ENCODE measurements at places on chromosomes 6 and 20.

GRCh38 chr20:18743665-18744440 is 69.7 kb upstream of the SCP2D1 start:
- peaks cover 27% of the 10 kb centered on the region for H3K4me1 ChIP-seq
- no peak overlapping the region for H3K27ac ChIP-seq
- H3K36me3 ChIP-seq: peaks cover 13% of the 10 kb centered on the region

- no peak for DNase-seq
- no peak overlapping the region for H3K27ac ChIP-seq
- peaks cover 7% of the 10 kb centered on the region for H3K27me3 ChIP-seq
- no peaks in the 10 kb centered on the region for H3K36me3 ChIP-seq
Measured at GRCh38 chr20:16243470-16243869, 329.8 kb downstream of the KIF16B start.

DNA sequence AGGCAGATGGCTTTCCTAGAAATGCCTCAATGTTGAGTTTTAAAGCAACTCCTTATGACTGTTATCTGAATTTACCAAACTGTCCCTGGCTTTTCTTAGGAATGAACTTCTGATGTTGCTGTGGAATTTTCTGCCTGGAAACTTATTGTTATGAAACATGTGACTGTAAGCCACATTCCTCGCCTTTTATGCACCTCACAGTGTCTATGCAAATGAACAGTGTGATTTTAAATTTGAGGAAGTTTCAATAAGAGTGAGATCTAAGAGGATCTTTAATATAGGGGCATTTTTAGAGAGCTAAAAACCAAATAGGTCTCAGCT is 2.4 kb upstream of the CCR6 start:
- H3K27ac ChIP-seq: no peak overlapping the region
- no peak for DNase-seq
- H3K4me1 ChIP-seq: peaks cover 52% of the 10 kb centered on the region
- H3K36me3 ChIP-seq: peaks cover 14% of the 10 kb centered on the region
- H3K4me3 ChIP-seq: no peak overlapping the region
- peaks cover 18% of the 10 kb centered on the region for H3K27me3 ChIP-seq

DNA sequence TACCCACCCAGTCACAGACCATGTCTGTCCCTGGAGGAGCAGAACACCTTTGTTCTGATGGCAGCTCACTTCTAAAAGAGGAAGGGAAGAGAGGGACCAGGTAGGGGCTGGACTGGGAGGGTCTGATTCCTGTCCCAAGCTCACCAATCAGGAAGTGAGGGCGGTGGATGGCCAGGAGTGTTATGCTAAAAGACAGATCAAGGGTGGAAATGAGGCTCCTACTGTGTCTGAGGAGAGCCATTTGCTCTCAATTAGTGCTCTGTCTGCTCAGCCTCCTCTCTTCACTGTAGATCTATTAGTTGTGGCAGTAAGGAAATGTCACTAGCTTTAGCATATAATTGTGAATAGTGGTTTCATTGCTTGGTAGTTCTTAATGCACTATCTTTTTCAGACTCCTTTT is 72.5 kb downstream of the ARMC2 start:
- no peak for DNase-seq
- H3K27ac ChIP-seq: no peak overlapping the region
- H3K4me1 ChIP-seq: peaks cover 6% of the 10 kb centered on the region
- H3K27me3 ChIP-seq: peaks cover 2% of the 10 kb centered on the region

- peak; percentile 50 for DNase-seq
- H3K27me3 ChIP-seq: no peaks in the 10 kb centered on the region
- peak overlapping the region; percentile 82 for H3K27ac ChIP-seq
Measured at GRCh38 chr20:32558526-32558925, 26.6 kb downstream of the NOL4L start.

DNA sequence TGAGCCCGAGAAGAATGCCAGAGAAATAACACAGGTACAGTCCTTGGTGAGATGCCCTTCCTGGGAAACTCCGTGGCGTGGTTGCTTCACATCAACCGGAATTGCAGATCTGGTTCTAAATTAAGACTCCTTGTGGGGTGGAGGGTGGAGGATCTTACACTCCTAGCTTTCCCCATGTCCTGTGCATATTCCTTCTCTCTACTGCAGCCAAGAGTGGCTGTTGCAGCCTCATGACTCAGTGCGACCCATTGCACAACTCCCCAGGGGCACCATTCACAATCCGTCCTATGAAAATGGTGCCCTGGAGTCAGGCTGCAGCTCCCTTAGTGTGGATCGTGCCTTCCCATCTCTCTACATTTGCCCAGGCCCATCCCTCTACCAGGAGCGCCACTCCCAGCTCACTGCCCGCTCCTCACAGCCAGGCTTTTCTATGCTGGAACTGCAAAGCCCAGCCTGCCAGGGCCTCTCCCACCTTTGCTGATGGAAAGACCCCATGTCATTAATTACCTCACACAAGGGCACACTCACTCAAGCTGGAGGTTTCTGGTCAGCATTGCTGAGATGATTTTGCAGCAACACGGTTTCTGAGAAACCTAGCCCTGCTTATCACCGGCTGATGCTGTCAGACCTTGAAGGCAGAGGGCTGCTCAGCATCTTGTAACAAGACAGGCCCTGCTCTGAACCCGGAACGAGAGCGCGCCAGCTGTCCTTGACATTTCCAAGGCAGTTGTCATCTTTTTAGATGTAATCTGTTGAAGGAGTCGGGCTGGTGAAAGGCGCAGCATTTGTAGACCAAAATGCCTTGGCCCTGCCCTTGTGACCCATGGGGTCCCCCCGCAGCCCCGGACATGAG is 39.7 kb downstream of the SIRPA start:
- no peak overlapping the region for H3K27ac ChIP-seq
- DNase-seq: no peak
- no peak overlapping the region for H3K4me3 ChIP-seq
- H3K4me1 ChIP-seq: peaks cover 23% of the 10 kb centered on the region
- H3K27me3 ChIP-seq: peaks cover 3% of the 10 kb centered on the region

DNA sequence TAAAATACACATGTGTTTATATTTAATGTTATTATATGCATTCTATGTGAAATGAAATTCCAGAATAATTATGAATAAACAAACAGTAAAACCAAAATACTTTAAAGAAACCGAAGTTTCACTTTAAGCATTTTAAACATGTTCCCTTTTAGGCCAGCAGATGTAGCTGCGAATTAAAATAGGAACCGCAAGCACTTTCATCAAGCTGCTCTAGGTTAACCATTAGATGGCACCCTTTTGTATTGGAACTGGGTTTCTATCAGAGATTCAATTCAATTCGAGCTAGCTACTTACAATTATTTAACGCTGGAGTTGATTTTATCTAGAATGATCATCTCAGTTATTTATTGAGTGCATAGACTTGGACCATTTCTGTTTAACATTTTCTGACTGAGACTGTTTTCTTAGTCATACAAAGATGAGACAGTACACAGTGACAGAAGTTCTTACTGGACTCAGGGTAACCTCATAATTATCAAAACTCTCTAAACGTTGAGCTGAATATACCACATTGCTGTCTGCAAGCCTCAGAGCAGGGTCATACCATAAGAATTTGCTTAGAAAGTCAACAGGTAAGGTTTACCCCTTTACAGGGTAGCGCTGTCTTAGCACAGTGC is 8.5 kb downstream of the TMEM242 start:
- H3K27ac ChIP-seq: no peak overlapping the region
- no peaks in the 10 kb centered on the region for H3K4me1 ChIP-seq
- H3K4me3 ChIP-seq: no peak overlapping the region
- H3K27me3 ChIP-seq: peaks cover 2% of the 10 kb centered on the region
- peaks cover 53% of the 10 kb centered on the region for H3K36me3 ChIP-seq

DNA sequence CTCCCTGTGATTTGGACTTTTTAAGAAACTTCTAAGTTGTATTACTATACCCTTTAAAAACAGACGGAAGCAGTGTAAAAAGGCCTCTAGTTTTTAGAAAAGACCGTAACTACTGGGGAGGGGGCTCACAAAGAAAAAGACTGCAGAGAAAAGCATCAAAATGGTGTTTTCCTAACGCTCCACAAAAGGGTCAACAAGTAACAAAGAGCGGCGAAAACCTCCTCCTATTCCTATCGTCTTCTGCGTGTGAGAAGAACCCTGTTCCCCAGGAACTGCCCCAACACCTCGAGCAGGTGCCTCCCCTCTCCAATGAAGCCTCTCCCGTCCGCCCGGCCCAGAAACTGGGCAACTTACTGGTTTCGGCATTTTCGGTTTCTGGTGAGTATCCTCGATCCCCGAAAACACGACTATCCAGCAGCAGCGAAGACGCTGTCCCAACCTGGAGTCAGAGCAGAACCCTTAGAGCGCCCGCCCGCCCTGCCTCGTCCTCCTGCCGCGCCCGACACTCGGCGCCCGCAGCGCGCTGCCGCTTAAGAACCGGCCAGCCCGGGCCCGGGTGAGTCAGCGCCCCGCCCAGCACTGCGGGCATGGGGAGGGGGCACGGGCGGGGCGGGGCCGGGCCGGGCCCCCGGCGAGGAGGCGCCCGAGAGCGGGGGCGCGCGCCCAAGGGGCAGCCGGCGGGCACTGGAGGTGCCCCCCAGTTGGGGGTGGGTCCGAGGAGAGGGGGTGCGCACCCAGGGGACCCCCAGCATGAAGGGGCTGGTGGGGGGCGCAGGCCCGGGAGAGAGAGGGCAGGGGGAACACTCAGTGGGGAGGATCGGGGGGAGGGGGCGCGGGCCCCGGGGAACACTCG is 1.2 kb downstream of the EZR start:
- peak overlapping the region; percentile 97 for H3K4me3 ChIP-seq
- peaks cover 12% of the 10 kb centered on the region for H3K36me3 ChIP-seq
- no peak overlapping the region for H3K27ac ChIP-seq
- H3K27me3 ChIP-seq: peaks cover 23% of the 10 kb centered on the region
- H3K4me1 ChIP-seq: peaks cover 46% of the 10 kb centered on the region

GRCh38 chr6:35299674-35300073 is 2.1 kb downstream of the DEF6 start:
- H3K27ac ChIP-seq: no peak overlapping the region
- no peaks in the 10 kb centered on the region for H3K36me3 ChIP-seq
- H3K27me3 ChIP-seq: peaks cover 8% of the 10 kb centered on the region
- peaks cover 38% of the 10 kb centered on the region for H3K4me1 ChIP-seq
- H3K4me3 ChIP-seq: no peak overlapping the region
- DNase-seq: no peak

DNA sequence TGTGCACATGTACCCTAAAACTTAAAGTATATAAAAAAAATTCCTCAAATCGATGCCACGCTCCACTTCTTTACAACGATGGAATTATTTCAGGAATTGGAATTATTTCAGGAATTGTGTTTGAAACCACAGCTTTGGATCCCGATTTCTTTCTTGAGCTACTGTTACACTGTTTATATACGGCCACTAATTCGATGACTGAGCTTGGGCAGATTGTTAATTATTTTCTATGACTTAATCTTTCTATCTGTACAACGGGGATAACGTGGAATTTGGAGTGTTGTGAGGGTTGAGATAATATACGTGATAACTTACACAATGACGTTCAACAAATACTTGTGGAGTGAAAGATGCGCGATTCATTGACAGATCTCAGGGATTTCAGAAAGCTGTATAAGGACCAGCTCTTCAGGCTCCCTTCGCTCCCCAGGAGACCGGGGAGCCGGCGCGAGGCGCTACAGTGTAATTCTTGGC is 171.3 kb downstream of the SLC16A10 start:
- H3K36me3 ChIP-seq: peaks cover 19% of the 10 kb centered on the region
- H3K4me3 ChIP-seq: peak overlapping the region; percentile 82
- DNase-seq: no peak
- peak overlapping the region; percentile 22 for H3K27ac ChIP-seq

- DNase-seq: no peak
- H3K27ac ChIP-seq: no peak overlapping the region
- peaks cover 2% of the 10 kb centered on the region for H3K27me3 ChIP-seq
- peaks cover 37% of the 10 kb centered on the region for H3K4me1 ChIP-seq
- H3K4me3 ChIP-seq: no peak overlapping the region
Measured at GRCh38 chr20:31811198-31811597, 8.0 kb upstream of the MYLK2 start.

GRCh38 chr6:45212976-45213375 is 115.2 kb upstream of the RUNX2 start:
- DNase-seq: no peak
- H3K4me1 ChIP-seq: no peaks in the 10 kb centered on the region
- H3K27ac ChIP-seq: no peak overlapping the region
- H3K4me3 ChIP-seq: no peak overlapping the region
- H3K36me3 ChIP-seq: peaks cover 51% of the 10 kb centered on the region

GRCh38 chr6:117547688-117548621 is 54.4 kb downstream of the GOPC start:
- H3K4me3 ChIP-seq: no peak overlapping the region
- H3K27me3 ChIP-seq: no peaks in the 10 kb centered on the region
- peaks cover 5% of the 10 kb centered on the region for H3K36me3 ChIP-seq
- no peak overlapping the region for H3K27ac ChIP-seq
- no peak for DNase-seq

DNA sequence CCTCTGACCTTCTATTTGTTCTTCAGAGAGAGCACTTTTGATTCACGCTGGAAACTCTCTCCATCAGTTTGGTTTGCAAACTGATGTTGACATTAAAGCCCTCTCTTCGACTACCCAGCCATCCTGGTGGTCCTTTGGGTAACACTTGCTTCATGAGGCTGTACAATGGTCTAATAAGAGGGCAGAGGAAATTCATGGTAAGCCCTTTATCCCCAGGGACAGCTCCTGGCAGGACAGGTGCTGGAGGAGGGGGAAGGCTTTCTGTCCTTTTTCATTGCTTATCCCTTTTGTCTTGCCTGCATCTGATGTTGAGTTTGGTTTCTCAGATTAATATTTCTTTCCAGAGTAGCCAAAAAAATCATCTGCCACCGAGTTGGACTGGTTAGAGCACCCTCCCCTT is 52.1 kb upstream of the CD93 start:
- DNase-seq: no peak
- peaks cover 29% of the 10 kb centered on the region for H3K4me1 ChIP-seq

DNA sequence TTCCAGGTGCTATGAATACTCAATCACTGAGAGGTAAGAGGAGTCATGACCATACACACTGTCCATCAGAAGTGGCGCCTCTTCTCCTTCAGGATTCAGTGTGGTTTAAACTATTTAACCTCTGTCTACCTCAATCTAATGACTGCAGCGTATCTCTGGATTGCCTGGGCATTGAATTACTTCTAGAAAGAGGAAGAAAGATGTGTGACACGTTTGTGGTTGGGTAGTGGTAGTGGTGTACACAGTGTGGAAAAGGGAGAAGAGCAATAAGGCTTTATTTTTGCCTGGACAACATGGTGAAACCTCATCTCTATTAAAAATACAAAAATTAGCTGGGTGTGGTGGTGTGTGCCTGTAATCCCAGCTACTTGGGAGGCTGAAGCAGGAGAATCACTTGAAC is 38.0 kb upstream of the ECHDC1 start:
- H3K27me3 ChIP-seq: peaks cover 4% of the 10 kb centered on the region
- H3K4me3 ChIP-seq: no peak overlapping the region
- peaks cover 50% of the 10 kb centered on the region for H3K36me3 ChIP-seq
- no peak for DNase-seq
- H3K27ac ChIP-seq: no peak overlapping the region
- peaks cover 13% of the 10 kb centered on the region for H3K4me1 ChIP-seq

- no peaks in the 10 kb centered on the region for H3K4me1 ChIP-seq
- no peaks in the 10 kb centered on the region for H3K36me3 ChIP-seq
- no peak overlapping the region for H3K27ac ChIP-seq
- no peak for DNase-seq
- peaks cover 3% of the 10 kb centered on the region for H3K27me3 ChIP-seq
Measured at GRCh38 chr6:142292166-142292924, 9.5 kb upstream of the ADGRG6 start.

GRCh38 chr6:167739721-167740475 is 86.8 kb upstream of the AFDN start:
- no peak overlapping the region for H3K27ac ChIP-seq
- peaks cover 4% of the 10 kb centered on the region for H3K27me3 ChIP-seq
- no peak for DNase-seq
- H3K36me3 ChIP-seq: no peaks in the 10 kb centered on the region

- H3K36me3 ChIP-seq: no peaks in the 10 kb centered on the region
- H3K27me3 ChIP-seq: peaks cover 24% of the 10 kb centered on the region
- H3K4me3 ChIP-seq: no peak overlapping the region
- no peak overlapping the region for H3K27ac ChIP-seq
- DNase-seq: no peak
Measured at GRCh38 chr20:21465799-21466198, 48.1 kb downstream of the NKX2-2 start.

Data from nephron progenitor cell (in vitro differentiated cells).